Fibroblast of villous mesenchyme (primary cell): ENCODE measurements at places on chromosomes 6 and 20.

DNA sequence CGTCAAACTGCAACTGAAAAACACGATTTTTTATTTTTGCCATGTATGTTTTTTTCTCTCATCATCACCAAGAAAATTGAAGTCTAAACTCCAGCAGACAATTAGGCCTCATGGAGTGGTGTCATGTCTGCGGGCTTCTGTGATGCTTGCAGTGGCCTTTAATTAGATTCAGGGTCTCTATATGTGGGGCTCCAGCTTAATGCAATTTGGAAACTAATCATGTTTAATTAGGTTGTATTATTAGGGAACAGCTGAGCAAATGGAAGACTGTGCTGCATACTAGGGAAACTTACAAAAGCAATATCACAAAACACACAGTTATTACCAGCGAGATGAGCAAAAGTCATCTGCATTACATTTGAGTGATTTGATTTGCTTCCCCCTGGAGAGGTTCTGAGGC, 132.9 kb upstream of the PMEPA1 start:
- no peak for DNase-seq

- DNase-seq, result peak; percentile 48
Observed at GRCh38 chr20:20837574-20838021, 125.2 kb upstream of the RALGAPA2 start.

DNA sequence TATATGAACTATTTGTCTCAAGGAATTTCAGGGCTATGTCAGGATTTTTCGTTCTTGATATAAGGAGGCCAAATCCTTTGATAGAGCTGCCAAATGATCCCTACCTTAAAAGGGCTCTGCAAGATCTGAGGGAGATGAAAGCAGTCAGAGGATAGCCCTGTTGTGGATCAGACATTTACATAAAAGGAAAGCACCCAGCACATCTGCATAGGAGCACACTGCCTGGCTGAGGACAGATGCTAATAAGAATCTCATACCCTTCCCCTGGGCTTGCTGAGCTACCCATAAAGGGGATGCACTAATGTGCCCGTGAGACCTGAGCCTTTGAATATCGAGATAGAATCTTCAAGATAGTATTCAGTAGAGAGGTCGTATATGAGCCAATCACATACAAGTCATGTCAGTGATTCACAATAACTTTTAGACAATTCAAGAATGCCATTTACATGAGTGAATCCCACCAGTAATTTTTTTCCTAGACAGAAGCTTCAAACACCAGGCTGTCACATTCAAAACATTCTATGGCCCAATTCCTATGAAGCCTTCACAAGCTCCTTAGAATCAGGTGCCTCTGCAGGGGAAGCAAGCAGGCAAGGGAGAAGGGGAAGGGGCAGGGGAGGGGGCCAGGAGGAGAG, 71.1 kb downstream of the STMND1 start:
- no peak for DNase-seq

GRCh38 chr20:2891343-2891742, 18.1 kb downstream of the PTPRA start:
- no peak for DNase-seq

- peak; percentile 54 for DNase-seq
Observed at GRCh38 chr6:116779573-116780164, 14.2 kb upstream of the FAM162B start.

DNA sequence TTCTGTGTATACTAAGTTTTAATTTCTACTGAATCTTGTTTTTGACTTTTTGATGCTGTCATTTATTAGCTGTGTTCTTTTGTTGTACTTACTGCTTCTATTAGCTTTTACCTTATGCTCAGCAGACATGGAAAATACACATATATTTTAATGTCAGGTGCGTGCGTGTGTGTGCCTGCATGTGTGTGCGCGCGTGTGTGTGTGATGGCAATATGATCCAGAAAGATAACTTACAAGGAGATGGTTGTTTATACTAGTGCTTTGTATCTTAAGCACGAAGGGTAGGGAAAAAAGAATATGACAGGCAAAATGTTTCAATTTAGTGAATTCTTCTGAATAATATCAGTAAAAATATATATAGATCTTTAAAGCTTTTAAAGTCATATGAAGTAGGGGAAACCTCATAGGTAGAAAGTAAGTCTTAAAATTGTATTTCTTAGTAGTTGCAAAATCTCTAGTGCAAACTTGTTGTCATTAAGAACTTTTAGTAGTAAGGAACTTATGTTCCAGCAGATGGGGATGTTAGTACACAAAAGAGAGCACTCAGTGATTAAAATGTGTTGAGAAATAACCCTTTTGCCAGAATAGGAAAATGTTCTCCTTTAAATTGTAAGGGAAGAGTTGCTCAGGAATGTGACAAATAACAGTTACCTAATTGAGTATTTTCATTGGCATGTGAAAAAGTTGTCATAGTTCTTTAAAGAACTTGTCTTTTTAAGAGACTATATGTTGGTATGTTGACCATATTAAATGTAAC, 13.2 kb downstream of the QKI start:
- peak; percentile 91 for DNase-seq

DNA sequence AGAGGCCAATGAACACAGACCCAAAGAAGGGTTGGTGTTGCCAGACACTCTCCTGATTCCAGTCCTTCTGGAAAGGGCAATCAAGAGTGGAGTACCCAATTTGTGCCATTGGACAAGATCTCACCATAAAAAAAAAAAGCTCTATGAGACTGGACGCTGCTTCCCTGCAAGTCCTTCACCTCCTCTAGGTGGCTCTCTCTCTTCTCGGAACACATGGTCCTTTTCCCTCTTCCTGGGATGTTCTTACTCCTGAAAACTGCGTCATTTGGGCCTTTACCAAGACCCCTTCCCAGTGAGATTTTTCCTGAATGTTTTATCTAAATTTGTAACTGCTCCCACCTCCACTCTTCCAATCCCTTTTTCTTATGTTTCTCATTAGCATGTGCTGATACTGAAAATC, 280.8 kb downstream of the FOXA2 start:
- DNase-seq, result no peak

DNA sequence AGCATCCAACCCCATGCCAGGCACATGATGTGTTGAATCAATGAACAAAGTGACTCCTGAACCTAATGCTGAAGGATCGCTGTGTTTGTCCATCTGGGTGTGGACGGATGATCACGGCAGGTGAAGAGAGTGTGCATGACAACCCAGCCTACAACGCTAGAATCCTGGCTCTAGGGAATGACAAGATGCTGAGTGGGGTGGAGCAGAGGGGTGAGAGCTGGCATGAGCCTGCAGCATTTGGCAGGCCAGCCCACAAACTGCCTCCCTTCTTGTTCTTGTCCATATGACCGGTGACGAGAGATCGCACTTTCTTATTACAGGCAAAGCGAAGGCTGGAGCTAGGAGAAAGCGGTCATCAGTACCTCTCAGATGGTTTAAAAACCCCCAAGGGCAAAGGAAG, 54.7 kb upstream of the CDKAL1 start:
- DNase-seq, result no peak

- DNase-seq, result no peak
Observed at GRCh38 chr6:110748453-110748852, 66.8 kb downstream of the CDK19 start.

GRCh38 chr6:139545206-139546105, 171.0 kb upstream of the CITED2 start:
- DNase-seq, result peak; percentile 32

- peak; percentile 6 for DNase-seq
Observed at GRCh38 chr20:57680131-57680716, 29.6 kb downstream of the PMEPA1 start.

DNA sequence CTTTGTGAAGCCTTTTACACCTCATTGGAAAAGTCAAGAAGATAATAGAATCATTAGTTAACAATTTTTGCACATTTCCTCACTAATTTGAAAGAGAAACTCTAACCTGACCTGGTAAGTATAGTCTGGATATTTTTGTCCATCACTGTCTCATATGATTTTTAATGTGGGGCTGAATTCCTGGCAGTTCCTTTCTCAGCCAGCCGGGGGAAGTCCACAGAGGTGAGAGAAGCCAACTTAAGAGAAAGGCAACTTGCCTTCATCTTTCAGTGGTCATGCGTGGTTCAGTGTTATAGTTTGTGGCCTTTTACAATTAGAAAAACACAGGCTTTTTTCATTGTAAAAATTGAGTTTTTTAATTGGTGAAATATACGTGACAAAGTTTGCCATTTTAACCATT, 80.6 kb downstream of the CDYL start:
- DNase-seq, result no peak

GRCh38 chr20:11153819-11154218, 480.0 kb upstream of the JAG1 start:
- DNase-seq, result no peak

DNA sequence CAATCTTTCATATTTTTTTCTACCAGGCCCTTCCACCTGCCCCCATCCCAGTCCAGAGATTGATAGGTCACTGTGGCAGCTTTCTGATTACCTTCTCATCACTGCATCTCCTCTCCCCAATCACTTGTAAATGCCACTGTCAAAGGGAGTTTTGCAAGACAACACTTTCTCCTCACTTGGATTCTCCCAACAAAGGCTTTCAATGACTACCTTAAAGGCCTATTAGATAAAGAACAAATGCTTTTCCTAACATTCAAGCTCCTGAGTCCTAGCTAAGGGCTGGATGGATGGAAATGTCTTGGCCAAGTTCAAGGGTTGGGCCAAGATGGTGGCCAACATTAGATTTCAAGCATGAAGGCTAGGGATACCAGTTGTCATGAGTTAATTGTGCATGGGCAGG, 55.3 kb downstream of the UNC5CL start:
- no peak for DNase-seq

DNA sequence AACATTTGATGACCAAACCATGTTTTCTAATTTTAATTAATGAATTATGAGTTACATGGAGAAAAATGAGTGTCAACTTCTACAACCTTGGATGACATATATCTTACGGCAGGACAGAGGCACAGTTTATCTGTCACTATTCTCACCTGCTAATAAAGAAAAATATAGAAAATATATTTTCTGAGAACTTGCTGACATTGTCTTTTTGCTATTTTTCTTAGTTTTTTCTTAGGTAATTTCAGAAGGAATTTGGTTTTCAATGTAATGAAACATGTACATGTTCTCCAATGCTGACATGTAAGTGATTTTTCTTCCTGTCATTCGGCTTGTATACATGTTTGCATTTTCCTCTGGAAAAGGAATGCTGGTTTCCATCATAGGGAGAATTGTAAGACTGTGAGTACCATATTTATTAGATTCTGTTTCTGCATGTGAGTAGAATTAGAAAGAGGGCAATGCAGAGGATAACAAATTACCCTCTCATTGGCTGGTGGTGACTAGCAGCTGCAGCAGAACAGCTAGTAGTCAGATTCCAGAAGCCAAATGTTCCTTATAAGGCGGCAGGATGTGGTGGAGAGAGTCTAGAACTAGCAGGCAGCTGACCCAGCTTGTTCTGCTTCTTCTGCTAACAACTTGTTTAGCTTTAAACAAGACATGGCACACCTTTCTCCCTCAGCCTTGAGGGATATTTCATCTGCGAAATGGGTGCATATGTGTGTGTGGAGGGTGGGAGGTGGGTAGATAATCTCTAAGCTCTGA, 132.8 kb upstream of the SPACA1 start:
- no peak for DNase-seq

DNA sequence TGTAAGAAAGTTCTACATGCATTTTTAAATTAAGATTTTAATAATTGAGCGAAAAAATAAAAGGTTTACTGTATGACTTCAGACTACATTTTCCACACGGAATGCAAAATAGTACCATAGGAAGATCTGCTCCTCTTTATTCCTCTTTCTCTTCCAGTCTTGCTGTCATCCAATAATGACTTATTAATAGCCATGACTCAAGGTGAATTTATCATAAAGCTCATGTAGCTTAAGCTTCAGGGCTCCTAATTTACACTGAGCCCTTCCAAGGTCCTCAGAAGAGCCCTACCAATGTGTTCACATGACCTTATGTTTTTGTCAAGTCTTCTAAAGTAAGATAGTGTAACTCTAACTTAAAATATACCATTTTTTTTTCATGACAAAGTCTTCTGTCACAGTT, 510.1 kb downstream of the PHF3 start:
- no peak for DNase-seq

GRCh38 chr6:6860863-6861262, 246.9 kb upstream of the RREB1 start:
- DNase-seq, result no peak

DNA sequence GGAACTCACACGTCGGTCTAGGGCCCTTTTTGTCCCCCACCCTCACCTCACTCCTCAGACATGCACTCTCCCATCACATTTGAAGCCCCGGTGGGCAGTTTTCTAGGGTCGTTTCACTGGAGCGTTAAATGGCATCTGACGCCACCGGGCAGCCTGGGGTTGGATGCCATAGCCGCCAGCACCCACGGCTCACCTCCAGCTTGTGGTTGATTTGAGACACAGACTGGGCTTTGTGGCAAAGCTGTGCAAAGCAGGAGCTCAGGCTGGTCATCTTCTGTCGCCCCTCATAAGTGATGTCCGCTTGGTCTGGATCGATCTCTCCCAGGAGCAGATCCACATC, 530 bp downstream of the GOPC start:
- DNase-seq, result no peak

GRCh38 chr6:124073820-124074587, 270.3 kb downstream of the NKAIN2 start:
- DNase-seq, result no peak

- no peak for DNase-seq
Observed at GRCh38 chr6:47535316-47536225, 58.0 kb downstream of the CD2AP start.

DNA sequence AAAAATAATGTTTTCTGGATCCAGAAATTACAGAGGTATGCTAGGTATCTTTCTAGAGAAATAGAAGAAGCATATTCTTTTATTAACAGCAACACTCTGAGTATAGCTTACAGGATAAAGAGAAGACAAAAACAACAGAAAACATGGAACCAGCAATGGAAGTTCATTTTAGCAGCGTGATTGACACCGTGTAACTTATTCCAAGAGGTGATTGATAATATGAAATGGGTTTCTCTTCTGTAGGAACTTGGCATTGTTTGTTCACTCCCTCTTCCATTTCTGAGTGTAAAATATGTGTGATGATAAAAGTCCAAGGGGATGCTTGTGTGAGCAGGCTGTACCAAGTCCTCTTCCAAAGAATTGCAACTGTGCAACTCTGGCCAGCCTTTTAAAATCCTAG, 303.0 kb downstream of the COL12A1 start:
- no peak for DNase-seq

DNA sequence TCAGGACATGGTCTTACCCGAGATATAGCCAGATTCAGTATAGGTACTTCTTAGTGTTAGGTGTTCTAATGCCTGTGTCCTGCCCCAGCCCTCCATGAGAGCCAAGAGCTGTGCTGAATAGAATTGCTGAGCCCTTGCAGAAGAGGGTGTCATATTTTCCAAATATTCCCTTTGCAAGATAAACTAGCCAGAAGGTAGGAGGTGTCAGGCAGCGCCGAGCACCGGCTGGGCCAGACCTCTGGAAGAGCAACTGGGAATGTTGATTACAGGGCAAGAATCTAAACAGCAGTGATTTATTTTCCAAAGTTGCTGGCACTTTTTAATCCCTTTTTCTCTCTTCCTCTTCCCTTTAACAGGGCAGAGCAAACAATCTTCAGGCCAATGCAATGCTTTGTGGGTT, 37.1 kb upstream of the EZR start:
- peak; percentile 62 for DNase-seq
